ENCODE measurements at places on chromosomes 12 and 14. TPM values are rescaled to one million over a fixed set of nuclear protein-coding genes. Genes with fewer than 3 reads are reported as not detected.
A peak's percentile ranks its signal among the peaks of the same experiment; 100 is the strongest.

- no peak for DNase-seq
Measured at GRCh38 chr12:69500631-69501030, 30.4 kb downstream of the FRS2 start.

- DNase-seq = peak; percentile 64
Measured at GRCh38 chr14:73269729-73270531, 32.6 kb downstream of the PAPLN start.

GRCh38 chr12:98808243-98808875, 163.3 kb downstream of the APAF1 start:
- DNase-seq = no peak

- no peak for DNase-seq
Measured at GRCh38 chr12:55428331-55429243, 2.5 kb downstream of the OR6C76 start.

Gene RPS6KA5
- 9.6 TPM for total RNA-seq

DNA sequence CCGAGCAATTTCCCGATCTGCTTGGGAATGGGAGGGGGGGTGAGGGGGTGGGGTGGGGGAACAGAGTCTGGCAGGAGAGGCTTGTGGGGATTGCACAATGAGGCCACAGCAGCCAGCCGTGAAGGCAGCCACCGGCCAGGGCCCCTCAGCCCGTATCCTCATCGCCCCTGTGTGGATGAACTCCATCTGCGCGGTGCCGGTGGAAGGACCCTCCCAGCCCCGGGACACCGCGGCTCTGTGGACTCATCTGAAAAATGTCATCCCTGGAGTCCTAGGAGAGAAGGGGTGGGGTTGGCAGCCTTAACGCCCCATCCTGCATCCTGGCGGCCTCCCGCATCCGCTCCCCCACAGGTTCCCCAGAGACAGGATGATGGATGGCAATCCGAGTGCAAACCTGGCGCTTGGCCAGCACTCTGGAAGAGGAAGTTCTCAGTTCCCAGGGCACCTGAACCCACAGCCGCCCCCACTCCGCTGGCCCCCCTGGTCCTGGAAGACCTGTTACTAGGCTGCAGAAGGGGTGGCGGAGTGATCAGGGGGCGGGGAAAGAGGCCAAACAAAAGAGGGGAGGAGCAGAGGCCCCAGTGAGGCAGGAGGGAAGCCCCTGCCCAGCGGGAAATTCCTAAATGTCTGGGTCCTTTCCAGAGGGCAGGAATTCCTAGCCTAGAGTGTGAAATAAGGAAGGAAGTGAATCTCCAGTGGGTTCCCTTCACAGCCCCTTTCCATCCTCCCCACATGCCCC, 1.2 kb upstream of the TNFAIP2 start:
- peak; percentile 92 for DNase-seq

Gene TESPA1
- 0.47 TPM for total RNA-seq

Gene LGALS3
- total RNA-seq = 121 TPM

DNA sequence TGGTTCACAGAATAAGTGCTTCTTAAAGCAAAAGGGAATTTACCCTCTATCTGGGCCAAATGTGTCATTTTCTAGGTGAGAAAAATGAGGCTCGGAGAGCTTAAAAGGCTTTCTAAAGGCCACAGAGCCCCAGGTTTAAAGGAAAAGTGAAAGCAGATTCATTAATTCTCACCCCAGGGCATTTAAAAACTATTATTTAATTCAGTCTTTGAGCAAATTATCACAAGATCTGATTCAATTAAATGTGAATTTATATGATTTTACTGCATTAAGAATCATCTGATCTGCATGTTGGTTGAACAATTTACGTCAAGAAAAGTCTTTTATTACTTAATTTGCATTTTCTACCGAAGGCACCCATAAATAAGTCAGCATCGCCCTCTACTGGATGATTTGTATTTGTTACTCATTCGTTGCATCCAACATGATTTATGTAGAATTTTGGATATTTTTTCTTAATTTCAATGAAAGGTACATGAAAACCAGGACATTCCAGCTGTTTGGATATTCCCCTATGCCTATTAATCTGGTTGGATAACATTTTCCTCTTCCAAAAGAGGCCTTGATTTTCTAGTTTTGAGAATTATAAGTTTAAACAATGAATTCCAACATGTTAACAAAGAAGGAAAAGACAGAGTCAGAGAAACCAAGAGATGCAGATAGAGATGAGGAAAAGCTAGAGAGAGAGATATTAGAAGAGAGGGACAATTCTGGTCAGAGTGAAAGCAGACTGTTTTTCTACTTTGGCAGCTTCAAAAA, 19.1 kb upstream of the DHRS7 start:
- no peak for DNase-seq

Gene MYH6
- total RNA-seq = 11,820 TPM

Gene ESR2
- 0.31 TPM for total RNA-seq

GRCh38 chr14:32224737-32225377, 21.8 kb upstream of the RNU6-8 start:
- DNase-seq = no peak

Gene LRRC23
- 10.5 TPM for total RNA-seq

Gene CLEC9A
- total RNA-seq = not detected

GRCh38 chr12:127260531-127260930, 1006.4 kb upstream of the TMEM132C start:
- no peak for DNase-seq

DNA sequence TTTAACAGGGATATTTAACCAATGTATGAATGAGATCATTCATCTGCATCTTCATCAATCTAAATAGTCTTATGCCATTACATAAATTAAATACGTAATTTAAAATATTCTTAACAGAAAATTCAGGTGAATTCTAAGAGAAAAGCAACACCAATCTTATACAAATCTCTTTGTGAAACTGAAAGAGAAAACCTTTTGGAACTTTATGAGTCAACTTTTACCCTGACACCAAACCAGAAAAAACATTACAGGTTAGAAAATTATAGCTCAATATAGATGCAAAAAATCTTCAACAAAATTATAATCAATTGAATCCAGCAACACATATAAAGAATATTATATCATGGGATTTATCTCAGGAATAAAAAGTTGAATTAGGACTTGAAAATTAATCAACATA, 3.4 kb downstream of the GLIPR1L1 start:
- no peak for DNase-seq

Gene KCNMB4
- total RNA-seq = 2.6 TPM

GRCh38 chr12:15770021-15770420, 19.2 kb downstream of the EPS8 start:
- no peak for DNase-seq

Gene SOAT2
- not detected for total RNA-seq

DNA sequence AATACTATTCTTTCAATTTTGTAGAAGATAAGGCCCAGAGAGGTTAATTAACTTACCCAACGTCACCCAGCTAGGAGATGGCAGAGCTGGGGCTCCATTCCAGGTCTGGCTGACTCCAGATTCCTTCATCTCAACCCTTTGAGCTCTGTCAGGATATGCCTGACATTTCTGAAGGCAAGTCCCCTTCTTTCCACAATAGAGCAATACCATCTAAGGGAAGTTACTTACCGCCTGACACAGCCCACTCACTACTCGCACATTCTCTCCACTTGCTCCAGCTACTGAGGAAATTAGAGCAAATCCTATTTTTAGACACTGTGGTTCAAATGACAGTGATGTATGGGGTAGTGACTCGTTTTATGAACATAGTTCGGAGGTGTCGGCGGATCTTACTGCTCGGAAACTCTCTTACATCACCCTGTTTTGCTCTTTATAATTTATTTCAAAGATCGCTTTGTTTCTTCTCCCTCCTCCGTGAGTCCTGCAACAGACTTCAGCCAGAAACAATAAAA, 2.0 kb upstream of the WSCD2 start:
- no peak for DNase-seq

DNA sequence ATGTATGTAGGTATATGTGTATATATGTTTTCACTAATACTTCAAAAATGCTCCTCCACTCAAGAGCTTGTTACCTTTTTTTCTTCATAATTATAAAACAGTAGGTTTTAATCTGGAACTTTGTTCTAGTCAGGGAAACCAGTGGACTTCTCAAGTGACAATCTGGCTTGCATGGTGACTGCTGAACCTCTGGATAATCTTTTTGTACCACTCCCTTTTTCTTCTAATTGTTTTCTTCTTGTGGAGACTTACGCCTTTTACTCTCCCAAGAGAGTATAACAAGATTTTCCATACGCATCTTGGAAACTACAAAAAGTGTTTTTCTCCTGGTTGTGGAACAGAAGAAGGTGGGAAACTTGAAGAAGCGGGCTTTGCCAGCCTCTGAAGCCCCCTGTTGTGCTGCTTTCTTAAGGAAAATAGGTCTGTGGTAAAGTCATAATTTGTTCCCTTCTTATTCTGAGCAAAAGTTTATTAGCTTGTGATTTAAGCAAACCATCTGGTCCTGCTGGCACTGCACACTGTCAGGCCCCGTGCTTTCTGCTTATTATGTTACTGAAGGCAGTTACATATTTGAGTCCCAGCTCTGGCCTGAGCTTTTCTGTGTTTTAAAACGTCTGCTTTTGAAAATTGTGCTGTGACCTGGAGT, 291.8 kb downstream of the ERC1 start:
- DNase-seq = no peak

Gene GPRC5D
- total RNA-seq = not detected

- no peak for DNase-seq
Measured at GRCh38 chr12:49304161-49304560, 9.2 kb downstream of the PRPH start.

DNA sequence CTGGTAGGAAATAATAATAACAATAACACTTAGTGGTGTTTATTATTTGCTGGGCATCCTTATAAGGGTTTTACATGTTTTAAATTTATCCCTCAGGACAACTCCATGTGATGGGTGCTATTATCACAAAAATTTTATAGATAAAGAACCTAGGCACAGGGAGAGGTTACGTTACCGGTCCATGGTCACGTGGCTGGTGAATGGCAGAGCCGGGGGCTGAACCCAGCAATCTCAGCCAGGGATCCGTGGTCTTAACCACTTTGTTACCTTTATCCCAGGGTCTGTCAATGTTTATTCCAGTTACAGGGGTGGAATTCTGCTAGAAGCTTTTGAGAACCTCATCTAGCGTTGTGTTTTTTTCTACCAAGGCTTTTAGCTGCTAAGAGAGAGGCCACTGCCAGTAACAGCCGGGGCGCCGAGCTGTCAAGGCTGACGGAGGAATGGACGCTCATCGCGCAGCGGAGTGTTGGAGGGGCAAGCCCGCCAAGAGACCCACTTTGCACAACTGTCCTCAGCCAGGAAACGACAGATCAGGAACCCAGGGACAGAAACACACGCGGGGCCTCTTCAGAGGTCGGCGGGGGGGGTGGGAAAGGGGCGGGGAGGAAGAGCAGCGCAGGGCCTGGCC, 418 bp downstream of the AMN1 start:
- DNase-seq = peak; percentile 60

DNA sequence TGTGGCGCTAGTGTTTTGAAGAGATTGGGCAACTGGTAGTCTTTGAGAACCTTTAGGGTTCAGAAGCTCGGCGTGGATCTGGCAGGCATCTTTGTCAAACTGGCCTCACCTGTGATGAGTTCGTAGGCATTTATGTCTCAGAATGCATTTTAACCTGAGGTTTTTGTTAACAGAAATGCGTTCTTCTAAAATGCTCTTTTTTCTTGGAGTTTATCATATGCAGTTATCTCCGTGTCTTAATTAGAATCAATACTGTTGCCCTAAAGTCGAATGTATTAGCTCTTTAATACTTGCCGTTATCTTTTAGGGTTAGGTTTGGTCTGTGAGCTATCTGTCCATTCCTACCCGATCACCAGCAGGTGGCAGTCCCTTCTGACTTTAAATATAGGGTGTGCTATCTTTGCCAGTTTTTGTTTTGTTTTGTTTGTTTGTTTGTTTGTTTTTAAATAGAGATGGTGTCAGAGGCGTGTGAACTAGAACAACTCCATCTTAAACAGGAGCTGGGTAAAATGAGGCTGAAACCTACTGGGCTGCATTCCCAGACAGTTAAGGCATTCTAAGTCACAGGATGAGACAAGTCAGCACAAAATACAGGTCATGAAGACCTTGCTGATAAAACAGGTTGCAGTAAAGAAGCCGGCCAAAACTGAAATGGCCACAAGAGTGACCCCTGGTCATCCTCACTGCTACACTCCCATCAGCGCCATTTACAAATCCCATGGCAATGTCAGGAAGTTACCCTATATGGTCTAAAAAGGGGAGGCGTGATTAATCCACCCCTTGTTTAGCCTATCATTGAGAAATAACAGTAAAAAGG, 1.4 kb downstream of the ATF1 start:
- no peak for DNase-seq

DNA sequence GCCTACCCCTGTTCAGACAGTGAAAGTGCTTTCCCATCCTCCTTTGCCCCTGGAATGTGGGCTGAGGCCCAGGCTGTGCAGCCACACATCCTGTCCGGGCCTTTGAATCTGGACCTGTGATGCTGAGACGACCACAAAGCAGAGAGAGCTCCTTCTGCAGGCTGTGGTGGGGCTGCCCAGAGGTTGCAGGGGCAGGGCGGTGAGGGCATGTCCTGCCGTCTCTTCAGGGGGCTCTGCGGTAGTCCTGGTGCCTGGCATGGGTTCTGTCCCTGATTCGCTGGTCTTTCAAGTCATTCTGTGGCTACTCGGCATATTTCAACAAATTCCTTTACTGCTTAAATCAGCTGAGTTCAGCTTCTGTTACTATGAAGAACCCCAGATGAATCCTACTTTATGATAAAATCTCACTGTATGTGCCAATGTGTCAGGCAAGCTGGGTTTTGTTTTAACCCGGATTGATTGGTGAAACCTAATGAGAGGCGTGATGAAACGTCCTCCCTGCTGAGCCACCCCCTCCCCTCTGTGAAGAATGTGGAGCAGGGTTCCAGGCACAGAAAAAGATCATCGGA, 63.4 kb upstream of the DICER1 start:
- no peak for DNase-seq

Gene RASAL1
- not detected for total RNA-seq

GRCh38 chr12:12331896-12332295, 18.1 kb downstream of the MANSC1 start:
- DNase-seq = no peak

DNA sequence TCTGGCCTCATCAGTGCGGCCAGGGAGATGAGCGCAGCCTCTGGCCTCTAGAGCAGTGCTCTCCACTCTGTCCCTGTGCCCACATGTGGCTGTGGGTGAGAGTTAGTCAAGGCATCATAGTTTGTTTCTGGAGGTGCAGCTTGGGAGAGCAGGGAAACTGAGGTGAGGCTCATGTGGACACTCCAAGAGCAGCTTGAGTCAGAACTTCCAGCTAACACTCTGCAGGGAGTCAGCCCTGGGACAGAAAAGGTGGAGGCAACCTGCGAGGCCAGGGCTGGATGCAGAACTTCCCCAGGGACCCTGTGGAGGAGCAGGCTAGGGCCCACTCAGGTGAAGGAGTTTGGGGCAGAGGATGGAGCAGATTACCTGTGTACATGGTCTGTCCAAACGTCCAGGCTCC, 10.8 kb downstream of the ISCA2 start:
- DNase-seq = no peak

Gene RND1
- total RNA-seq = 0.79 TPM

GRCh38 chr14:35366056-35366451, 38.5 kb downstream of the NFKBIA start:
- DNase-seq = peak; percentile 47

DNA sequence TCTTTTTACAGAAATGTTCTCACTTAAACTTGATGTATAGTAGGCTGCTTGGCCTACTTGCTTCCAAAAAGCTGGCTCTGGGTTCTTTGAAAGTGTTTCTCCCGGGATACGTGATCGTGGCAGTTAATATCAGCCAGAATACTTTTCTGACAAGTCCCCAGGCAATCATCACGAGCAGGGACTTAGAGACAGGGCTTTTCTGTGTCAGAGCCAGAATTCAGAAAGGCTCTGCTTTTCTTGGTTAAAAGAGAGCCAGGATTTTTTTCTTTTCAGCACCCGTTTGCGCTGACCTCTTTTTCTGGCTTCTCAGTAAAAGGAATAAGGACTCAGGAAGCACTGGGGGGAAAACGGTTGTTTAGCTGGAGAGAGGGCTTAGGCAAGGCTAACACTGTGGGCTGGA, 57.8 kb upstream of the ARHGAP5 start:
- no peak for DNase-seq

GRCh38 chr14:68506645-68507419, 286.0 kb downstream of the ZFP36L1 start:
- no peak for DNase-seq
